Left ventricle myocardium inferior (tissue), 1 donor: ENCODE measurements at places on chromosomes 7 and 10.
A peak's percentile ranks its signal among the peaks of the same experiment; 100 is the strongest.

DNA sequence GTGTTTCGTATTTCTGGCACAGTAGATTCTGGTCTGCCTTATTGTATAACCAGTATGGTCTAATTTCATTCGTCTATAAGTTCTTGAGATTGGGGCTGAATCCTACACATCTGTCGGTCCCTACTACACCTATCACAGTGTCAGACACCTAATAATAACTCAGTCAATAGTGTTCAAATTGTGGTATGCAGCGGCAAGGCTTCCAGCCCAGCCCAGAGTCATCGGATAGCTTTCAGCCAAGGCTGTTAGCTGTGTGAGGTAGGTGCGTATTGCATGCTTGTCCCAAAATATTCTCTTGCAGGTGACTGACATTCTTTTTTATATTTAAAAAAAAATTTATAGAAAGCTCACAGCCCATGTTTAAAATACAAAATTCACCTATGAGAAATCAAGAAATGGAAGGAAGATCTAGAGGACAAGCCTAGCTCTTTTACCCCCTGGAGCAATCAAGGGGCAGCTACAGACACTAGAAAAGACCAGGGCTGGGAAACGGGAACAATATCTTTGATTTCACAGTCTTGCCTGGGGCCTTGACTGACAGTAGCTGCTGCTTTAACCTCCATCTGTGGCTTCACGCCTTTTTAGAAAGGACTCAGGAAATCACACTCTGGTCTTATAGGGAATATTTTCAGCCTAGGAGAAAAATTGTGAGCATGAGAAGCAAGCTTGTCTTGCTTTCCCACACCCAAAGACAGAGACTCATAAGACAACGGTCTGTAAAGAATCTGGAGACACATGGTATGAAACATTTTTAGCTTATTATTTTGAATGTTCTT lies 9.5 kb upstream of the ASB4 start:
- no peak for DNase-seq

DNA sequence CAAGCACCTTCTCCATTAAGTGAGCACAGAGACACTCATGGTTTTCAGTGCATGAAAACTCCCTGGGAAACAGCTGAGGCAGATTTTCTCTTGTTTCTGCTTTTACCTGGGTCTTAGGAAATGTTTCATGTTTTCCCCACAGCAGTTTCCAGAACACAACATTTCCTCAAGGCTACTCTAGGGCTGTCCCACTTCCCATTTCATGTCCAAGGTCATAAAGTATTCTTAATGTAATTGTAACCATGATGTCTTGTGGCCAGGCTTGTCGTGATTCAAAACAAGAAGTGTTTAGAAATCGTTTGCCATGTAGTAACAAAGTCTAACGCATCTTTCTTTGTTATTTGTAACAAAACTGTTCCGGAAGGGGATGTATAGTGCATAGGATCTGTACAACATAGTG lies 83.8 kb upstream of the NRP1 start:
- DNase-seq = no peak

DNA sequence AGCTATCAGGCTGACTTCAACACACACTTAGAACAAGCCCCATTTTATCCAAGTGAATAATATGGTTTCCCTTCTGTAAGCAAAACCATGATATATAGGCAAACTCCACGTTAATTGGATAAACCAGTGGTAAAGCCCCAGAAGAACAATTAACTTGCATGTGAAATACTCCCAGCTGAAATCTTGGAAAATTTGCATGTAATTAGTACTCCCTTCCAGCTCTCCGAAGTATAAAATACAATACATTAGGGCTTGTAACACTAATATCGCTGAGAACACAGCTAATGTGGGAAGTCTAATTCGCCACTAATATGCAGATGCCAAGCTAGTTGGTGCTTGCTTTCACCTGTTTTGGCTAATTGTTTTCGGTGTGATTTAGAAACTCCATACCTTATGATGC lies 859.0 kb upstream of the AUTS2 start:
- DNase-seq = no peak

GRCh38 chr10:52308251-52309031 lies 5.6 kb upstream of the DKK1 start:
- peak; percentile 32 for DNase-seq

- no peak for DNase-seq
Observed at GRCh38 chr7:158107806-158108205, 479.8 kb downstream of the PTPRN2 start.

- DNase-seq = no peak
Observed at GRCh38 chr10:121753726-121754476, 155.7 kb upstream of the FGFR2 start.

DNA sequence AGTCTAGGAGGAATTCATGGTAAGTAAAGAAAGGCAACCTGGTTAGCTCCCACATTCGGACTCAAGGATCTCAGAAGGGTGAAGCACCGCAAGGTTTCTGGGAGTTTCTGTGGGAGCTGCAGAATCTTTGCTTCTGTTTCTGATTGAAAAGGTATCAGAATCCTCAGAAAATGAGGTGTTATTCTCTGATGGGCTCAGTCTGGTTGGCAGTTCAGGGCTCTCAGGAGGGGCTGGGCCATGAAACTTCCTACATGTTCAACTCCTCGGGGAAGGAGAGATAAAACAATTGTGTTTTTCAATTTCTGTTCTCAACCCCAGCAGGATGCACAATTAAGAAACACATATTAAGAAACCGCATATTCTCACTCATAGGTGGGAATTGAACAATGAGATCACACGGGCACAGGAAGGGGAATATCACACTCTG lies 9.1 kb downstream of the OR2A7 start:
- DNase-seq = no peak

DNA sequence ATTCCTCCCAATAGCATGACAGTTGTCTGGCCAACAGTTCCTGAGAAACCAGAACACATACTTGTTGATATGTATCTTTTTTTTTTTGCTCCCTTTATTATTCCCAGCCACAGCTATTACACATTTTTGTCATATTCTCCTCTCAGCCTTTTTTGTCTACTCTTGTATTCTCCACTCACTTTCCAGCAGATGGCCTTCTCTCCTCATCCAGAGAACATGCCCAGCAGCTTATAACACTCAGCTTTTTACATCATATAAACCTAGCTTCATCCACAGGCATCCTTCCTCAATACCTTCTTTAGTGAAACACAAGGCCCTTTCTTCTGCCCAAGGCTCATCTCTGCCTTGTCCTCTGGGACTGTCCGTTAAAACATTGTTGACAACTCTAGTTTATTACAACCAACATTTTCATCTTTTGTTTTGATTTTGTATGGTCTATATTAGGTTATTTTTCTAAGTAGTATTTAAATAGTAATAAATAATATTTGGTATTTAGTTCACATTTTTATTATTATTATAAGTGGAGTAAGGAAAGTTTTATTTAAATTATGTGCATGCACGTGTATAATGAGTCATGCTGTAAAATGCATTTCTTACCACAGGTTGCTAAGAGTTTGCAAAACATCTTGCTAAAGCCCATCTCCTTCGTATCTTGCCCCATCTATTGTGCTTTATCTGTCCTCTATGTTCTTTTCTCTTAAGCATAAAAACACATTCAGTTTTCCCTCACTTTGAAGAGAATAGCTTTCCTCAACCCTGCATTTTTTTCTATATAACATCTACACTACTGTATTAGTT lies 101.5 kb downstream of the ORC5 start:
- DNase-seq = no peak

DNA sequence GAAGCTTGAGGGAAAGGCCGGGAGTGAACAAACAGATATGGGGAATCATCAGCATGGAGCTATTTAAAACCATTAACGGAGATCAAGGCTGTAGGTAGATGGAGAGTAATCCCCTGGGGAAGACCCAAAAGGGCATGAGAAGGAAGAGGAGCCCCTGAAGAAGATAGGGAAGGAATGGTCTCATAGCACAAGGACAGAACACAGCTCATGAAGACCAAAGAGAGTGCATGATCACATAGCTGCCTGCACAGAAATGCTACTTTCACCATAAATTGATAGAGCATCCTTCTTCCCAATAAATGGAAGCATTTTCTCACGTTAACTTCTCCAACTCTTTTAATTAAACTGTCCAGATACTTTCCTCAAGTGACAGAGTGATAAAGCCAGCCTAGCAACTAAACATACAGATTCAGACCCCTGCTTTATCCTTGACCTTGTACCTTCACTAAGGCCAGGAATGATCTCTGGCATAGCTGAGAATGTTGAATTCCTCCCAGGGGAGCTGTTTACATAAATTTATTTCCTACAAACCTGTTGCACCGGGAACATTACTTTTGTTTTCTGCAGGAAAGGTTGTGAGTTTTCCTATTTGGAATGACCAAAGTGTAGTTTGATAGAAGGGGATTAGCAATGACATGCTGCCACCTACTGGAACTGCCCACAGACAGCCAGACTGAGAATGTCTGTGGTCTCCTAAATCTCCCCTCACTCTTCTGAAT lies 110.8 kb upstream of the LRGUK start:
- no peak for DNase-seq

DNA sequence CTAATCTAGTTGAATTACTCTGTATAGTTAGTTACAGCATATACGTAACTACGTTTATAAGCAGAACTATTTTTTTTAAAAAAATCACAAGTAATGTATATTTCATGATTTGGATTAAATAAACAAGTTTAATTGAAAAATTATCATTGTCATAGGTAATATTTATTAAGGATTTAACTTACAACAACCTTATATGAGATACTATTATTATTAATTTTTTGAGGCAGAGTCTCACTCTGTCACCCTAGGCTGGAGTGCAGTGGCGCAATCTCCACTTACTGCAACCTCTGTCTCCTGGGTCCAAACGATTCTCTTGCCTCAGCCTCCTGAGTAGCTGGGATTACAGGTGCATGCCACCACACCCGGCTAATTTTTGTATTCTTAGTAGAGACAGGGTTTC lies 4.1 kb upstream of the CUL1 start:
- DNase-seq = no peak

DNA sequence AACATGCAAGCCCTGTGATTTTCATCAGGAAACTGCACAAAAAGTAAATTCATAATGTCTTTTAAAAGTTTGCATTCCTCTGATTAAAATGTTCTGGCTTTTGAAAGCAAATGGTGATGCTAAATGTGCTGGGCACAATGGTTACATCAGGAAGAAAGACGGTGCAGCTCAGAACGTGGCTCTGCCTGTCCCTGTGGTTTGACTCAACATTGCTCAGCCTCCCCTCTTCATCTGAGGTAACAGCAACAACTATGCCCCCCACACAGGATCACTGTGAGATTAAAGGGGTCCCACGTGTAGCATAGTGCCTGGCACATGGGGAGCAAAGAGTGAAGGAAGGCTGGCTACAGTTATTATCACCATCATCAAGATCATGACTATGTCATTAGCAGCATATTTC lies 44.0 kb downstream of the PARD3 start:
- DNase-seq = no peak

- peak; percentile 52 for DNase-seq
Observed at GRCh38 chr10:77970869-77971803, 44.6 kb upstream of the DLG5 start.

DNA sequence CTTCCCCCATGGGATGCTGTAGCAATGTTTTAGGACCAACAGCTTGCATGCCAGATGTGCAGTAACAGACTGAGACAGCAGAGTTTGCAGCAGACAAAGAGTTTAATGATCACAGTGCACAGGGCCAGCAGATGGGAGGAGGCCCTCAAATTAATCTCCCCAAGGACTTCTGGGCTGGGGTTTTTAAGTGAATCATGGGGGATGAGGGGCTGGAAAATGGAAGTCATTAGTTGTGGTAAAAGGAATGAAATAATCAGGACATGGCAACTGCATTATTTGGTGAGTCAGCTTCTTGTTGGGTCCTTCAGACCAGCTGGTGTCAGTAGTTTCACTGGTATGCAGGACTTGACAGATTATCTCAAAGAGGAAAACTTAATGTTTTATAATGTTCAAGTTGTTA lies 12.6 kb upstream of the NRBF2 start:
- DNase-seq = no peak

DNA sequence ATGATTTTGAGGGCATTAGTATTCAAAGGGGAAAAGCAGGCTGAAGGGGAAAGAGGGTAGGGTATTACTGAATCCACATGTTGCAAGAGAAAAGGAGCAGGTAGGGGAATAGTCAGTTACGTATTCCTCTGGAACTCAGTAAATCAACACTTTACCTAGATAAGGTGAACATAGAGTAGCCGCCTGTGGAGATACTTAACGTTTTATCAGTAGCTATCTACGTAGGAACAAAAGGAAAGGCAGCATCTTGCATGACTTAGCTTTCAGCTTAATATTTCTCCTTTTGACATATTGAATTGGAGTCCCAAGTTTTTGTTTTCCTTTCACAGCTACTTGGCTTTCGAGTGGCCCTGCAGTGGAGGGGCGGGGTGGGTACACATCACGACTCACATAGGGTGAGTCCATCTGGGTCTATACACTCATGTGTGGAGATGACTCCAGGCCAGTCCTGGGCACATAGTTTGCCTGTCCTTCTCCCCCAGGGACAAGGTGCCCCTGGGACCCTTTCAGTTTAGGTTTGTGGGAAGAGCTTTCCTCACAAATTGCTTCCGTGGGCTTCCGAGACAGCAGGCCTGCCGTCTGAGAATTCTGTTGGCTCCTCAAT lies 48.1 kb downstream of the CCNY start:
- DNase-seq = no peak

DNA sequence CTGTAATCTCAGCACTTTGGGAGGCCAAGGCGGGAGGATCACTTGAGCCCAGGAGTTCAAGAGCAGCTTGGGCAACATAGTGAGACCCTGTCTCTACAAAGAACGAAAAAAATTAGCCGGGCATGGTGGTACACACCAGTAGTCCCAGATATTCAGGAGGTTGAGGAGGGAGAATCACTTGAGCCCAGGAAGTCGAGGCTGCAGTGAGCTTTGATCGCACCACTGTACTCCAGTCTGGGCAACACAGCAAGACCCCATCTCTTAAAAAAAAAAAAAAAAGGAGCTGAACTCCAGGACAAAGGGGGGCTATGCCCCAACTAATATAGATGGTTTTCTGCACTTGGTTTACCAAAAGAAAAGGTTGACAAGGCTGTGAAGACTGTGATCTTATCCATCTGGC lies 101.2 kb upstream of the ANLN start:
- DNase-seq = no peak

DNA sequence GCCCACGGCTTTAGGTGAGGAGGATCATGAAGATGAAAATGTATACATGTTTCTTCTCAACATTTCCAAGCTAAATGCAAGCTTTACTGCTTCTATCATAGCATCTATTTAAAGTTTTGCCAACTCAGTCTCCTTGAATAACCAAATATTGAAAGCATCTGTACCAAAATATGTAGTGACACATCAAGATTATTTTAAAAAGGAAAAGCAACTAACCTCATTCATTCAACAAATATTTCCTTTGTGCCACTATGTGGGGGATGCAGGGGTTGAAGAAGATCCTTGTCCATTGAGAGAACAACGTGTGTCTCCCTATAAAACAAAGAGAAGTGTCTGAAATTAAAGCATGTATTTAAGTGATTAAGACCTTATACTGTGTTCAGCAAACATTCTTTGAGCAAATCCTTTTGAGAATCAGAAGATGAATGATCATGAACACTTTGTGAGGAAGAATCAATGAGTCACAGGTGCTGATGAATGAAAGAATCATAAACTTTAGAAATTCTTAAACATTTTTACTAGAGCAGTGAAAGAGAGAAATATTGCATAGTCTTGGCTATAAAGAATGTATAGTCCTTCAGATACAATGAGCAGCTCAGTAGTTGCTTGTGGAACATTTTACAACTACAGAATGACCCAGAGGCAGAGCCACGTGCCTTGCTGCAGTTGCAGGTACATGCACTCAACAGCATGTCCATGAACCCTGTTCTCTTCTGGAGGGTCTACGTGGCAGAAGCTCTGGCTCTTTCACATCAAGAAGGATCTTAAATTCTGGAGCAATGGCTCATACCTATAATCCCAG lies 13.9 kb downstream of the TAS2R60 start:
- DNase-seq = no peak
